ENCODE measurements at places on chromosomes 5 and 9. TPM values are rescaled to one million over a fixed set of nuclear protein-coding genes. Genes with fewer than 3 reads are reported as not detected.

PTGS1 gene
- polyA plus RNA-seq, result 5.6 TPM

RPL37 gene
- 991 TPM for polyA plus RNA-seq

KLHL9 gene
- 5.2 TPM for polyA plus RNA-seq

SLC6A18 gene
- not detected for polyA plus RNA-seq

CARD19 gene
- polyA plus RNA-seq, result 66.1 TPM
